ENCODE measurements at places on chromosomes 7 and 10. TPM values are rescaled to one million over a fixed set of nuclear protein-coding genes. Genes with fewer than 3 reads are reported as not detected.

- no peak for DNase-seq
- no peaks in the 10 kb centered on the region for H3K36me3 ChIP-seq
- H3K4me3 ChIP-seq = no peak overlapping the region
- H3K27ac ChIP-seq = no peak overlapping the region
- H3K27me3 ChIP-seq = no peaks in the 10 kb centered on the region
Measured at GRCh38 chr10:101938305-101939007, 94.9 kb upstream of the KCNIP2 start.

Gene CHN2
- total RNA-seq = 4.8 TPM

Gene PCGF5
- total RNA-seq = 6.1 TPM

- no peak overlapping the region for H3K4me3 ChIP-seq
- DNase-seq = no peak
- peaks cover 56% of the 10 kb centered on the region for H3K4me1 ChIP-seq
- no peaks in the 10 kb centered on the region for H3K27me3 ChIP-seq
Measured at GRCh38 chr10:113132591-113133121, 182.6 kb downstream of the TCF7L2 start.

- DNase-seq = no peak
- no peaks in the 10 kb centered on the region for H3K36me3 ChIP-seq
- H3K4me3 ChIP-seq = no peak overlapping the region
Measured at GRCh38 chr7:19098510-19098909, 18.9 kb downstream of the TWIST1 start.

DNA sequence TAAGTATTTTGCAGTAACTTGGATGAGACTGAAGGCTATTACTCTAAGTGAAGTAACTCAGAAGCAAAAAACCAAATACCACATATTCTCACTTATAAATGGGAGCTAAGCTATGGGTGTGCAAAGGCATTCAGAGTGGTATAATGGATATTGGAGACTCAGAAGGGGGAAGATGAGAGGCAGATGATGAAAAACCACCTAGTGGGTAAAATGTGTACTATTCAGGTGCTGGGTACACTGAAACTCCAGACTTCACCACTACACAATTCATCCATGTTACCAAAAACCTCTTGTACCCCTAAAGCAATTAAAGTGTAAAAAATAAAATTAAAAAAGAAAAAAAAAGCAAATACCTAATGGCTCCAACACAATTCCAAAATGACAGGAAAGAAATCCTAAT lies 351.7 kb downstream of the NXPH1 start:
- H3K27me3 ChIP-seq = no peaks in the 10 kb centered on the region
- no peak overlapping the region for H3K4me3 ChIP-seq
- H3K36me3 ChIP-seq = no peaks in the 10 kb centered on the region

Gene RSBN1L
- 22.1 TPM for total RNA-seq

Gene MRM2
- total RNA-seq = 38.7 TPM
